ENCODE measurements at places on chromosomes 6 and 20.

- DNase-seq = no peak
These were observed 30.7 kb upstream of the ZBP1 start for GRCh38 chr20:57650756-57651483.

GRCh38 chr20:64105846-64106434 lies 1.4 kb downstream of the NPBWR2 start:
- DNase-seq = no peak

- DNase-seq = no peak
These were observed 11.0 kb upstream of the IRF4 start for GRCh38 chr6:380234-381218.

GRCh38 chr6:43009124-43009523 lies 4.6 kb downstream of the MEA1 start:
- no peak for DNase-seq

GRCh38 chr6:1312473-1313367 lies 822 bp downstream of the FOXQ1 start:
- DNase-seq = no peak

DNA sequence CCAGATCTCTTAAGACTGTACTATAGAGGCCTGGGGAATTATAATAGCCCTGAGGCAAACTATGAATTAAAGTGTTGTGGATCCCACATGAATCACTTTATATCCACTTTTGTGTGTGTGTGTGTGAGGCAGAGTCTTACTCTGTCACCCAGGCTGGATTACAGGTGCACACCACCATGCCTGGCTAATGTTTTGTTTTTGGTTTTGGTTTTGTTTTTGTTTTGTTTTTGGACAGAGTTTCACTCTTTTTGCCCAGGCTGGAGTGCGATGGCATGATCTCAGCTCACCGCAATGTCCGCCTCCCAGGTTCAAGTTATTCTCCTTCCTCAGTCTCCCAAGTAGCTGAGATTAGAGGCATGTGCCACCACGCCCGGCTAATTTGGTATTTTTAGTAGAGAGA lies 32.2 kb upstream of the MICB start:
- DNase-seq = no peak

DNA sequence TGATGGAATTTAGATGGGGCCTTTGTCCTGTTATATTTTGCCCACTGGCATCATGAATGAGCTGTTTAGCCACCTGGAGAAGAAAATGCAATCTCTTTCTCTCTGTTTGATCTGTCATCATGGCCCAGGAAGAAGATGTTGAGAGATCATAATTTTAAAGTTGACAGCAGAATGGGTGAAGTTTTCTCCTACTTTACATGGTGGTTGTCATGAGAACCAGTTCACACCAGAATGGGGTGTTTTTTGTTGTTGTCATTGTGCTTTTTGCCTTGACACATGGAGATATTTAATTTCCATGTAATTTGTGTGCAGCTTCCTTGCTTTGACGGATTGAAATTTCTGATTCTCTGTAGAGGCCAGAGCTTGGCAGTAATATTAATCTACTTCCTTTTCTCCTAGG lies 122.5 kb downstream of the FARS2 start:
- no peak for DNase-seq

DNA sequence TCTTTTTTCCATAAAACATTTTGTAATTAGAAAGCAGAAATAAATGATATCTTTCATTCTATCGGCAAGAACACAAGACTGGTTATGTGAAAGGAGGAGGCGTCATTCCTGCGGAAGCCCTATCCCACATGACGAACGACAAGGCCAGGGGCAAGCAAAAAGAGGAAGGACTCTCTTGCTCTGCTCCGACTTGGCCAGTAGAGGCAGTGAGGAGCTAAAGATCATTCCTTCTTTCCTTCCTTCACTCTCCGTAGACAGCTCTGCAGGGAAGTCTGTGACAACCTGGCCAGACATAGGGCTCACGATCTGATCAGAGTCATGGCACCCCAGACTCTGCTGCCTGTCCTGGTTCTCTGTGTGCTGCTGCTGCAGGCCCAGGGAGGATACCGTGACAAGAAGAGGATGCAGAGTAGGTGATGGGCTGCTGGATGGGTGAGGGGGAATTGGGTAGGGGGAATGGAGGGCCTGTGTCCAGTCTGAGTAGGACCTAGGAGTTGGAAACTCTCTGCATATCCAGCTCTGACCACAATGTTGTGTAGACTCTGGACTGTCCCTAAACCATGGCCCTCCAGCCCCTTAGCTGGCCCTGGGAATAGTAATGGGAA lies at the start of gene WFDC10A:
Gene WFDC10A (plus strand): TSS at position 244 of the 605 bp plus-strand sequence. CDS start 75 bp downstream, at position 319.
- no peak for DNase-seq

DNA sequence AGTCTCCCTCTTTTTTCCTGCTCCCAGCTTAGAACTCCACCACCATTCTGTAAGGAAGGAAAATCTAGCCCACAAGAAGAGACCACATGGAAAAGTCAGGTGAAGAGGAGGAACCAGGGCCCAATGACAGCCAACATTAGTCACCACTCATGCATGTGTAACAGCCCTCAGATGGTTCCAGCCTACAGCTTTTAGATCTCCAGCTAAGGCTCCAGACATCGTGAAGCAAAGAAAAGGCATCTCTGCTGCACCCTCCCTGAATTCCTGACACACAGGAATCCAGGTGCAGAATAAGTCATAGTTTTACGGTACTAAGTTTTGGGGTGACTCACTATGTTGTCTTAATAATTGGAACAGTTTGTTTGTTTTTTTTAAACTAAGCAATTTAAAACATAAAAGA lies 25.5 kb downstream of the DCDC2 start:
- DNase-seq = no peak

DNA sequence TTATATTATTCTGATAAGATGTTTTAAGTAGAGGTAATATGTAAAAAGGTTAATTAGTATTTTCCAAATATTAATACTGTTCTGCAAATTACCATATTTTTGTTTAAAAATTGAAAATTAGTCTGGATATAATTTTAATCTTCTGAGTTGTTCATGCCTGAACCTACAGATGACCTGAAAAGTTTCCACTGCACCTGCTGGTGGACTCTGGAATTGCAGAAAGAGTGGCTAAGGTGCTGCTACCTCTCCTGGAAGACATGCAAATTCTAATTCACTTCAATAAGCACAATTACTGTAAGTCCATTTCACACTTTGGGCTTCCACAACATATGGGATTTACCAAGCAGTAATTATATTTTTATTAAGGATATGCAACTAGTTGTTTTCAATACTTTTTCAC lies 77.7 kb upstream of the OLIG3 start:
- DNase-seq = no peak

GRCh38 chr6:42819803-42820511 lies 38.1 kb downstream of the BICRAL start:
- DNase-seq = no peak

GRCh38 chr20:44552950-44553908 lies 29.1 kb upstream of the PKIG start:
- no peak for DNase-seq

- no peak for DNase-seq
These were observed 140.5 kb downstream of the CCDC170 start for GRCh38 chr6:151634336-151634720.

- DNase-seq = no peak
These were observed 258.0 kb upstream of the SOX4 start for GRCh38 chr6:21335591-21335990.

DNA sequence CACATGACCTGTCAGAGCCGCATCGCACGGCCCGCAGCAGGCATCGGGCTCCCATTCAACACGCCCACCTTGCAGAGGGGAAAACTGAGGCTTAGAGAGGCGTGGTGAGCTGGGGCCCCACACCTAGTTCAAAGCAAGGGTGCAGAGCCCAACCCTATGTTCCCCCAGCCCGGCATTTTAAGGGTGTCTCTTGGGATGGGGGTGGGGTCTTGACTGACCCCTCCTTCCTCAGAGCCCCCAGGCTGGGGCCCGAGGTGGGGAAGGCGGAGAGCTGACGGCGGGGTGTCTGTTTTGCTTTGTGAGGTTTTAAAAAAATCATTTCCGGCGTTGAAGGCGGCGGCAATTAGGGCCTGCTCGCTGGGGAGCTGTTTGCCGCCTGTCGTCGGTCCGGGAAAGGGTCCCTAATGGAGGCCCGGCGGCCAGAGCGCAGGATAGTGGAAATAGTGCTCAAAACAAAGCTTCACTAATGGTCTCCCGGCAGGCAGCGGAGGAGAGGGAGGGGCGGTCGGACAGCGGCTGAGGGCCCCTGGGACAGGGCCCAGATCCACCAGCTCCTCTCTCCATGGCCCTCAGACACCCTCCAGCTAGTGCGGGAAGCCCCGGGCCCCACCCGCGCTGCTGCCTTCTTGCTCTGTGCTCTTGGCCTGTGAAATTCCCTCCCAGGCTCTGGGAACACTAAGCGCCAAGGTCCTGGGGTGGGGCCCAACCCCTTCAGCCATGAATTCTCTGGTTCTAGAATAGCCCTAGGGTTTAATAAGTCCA lies 11.9 kb downstream of the VSTM2L start:
- DNase-seq = peak; percentile 13

GRCh38 chr6:126701676-126702560 lies 362.0 kb downstream of the CENPW start:
- no peak for DNase-seq

- no peak for DNase-seq
These were observed 19.4 kb downstream of the TBPL1 start for GRCh38 chr6:133972388-133972787.

GRCh38 chr6:4805553-4806336 lies 29.5 kb downstream of the CDYL start:
- no peak for DNase-seq

DNA sequence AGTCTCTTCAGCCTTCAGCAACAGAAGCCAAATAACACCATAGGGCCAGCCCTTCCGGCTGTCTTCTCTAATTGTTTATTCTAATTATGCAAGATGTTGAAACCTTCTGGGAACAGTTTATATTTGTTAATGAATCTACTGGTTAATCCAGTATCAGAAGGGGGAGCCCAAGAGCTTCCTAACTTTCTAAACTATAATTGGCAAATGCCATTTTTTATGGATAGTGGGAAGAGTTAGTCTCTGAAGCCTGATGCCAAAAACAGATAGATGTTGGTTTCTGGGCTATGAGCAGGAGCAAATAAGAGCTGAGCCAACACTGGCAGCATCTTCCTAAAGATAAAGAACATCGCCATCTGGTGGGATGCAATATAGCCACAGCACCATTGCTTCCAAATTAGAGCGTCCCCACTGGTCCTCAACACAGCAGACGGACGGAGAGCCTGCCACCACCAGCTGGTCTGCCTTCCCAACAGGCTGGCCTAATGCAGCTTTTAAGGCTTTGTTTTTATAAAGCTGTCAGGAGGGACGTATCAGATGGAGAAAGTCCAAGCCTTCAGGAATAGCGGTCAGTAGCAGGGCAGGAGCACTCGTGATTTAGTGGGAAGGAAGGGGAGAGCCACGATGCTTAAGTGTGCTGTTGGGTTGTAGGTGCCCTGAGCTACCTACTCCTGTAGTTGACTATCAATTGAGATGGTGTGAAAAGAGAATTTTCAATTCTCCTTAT lies 118.8 kb downstream of the RALGAPA2 start:
- no peak for DNase-seq

DNA sequence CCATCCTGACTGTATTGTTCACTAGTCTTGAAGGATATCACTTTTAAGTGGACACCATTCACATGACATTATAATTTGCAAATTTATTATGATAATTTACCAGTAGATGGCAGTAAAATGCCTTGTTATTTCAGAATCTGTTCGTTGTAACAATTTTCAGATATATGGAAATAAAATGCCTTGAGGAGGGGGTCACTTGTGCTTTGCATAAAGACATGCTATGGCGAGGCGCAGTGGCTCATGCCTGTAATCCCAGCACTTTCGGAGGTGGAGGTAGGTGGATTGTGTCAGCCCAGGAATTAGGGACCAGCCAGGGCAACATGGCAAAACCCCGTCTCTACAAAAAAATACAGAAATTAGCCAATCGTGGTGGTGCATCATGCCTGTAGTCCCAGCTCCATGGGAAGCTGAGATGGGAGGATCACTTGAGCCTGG lies 9.0 kb upstream of the NCOA6 start:
- DNase-seq = no peak

- no peak for DNase-seq
These were observed 49.2 kb downstream of the IL20RA start for GRCh38 chr6:136995521-136995920.

DNA sequence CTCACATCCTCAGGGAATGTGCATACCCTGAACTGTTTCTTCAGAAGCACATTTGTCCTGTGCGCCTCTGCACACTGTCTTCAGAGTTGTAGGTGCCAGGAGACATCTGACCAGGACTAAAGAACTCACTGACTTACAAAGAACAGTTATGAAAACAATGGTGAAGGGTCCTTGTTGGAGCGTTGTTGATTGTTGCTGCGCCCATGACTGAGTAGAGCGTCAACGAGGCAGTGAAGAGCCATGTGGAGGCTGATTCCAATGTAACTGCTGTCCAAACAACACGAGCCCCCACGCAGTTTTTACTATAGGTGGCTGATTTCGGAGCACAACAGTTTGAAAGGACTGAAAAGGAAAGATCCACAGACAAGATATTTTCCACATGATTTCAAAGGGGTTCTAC lies 380.3 kb downstream of the CDH26 start:
- DNase-seq = no peak

DNA sequence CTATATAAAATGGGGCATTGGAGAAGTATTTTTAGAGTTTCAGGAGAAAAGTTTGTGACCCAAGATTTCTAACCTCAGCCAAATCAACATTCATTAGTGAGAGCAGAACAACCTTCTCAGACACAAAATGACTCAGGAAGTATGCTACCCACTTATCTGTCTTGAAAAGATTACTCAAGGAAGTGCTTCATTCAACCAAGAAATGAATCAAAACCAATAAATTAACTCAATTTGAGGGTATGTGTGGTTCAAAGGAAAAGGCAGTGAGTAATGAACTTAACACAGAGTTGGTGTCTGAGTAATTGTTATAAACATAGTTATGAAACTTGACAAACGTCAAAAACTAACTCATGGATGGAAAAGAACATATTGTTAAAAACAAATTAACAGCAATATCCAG lies 227.6 kb downstream of the HAO1 start:
- no peak for DNase-seq

- no peak for DNase-seq
These were observed 15.6 kb upstream of the NELFCD start for GRCh38 chr20:58965270-58966064.

DNA sequence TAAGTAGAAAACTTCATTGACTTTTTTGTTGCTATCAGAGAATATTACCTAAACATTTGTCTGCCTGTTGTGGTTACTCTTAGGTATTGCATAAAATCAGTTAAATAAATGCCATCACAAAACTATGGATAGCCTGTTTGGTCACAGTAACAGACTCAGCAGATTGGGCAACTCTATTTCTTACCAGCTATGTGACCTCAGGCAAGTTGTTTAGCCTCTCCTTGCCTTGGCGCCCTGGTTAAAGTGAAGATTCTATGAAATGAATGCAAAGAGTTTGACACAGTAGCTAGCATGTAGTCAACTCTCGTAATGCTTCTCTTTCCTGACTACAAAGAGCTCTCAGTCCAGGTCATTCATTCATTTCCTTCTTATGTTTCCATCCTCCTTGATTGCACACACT lies 82.5 kb upstream of the ID4 start:
- no peak for DNase-seq

GRCh38 chr6:131381709-131382093 lies 191.3 kb upstream of the ARG1 start:
- DNase-seq = no peak
